ENCODE measurements at places on chromosomes 11 and 22. TPM values are rescaled to one million over a fixed set of nuclear protein-coding genes. Genes with fewer than 3 reads are reported as not detected.
A peak's percentile ranks its signal among the peaks of the same experiment; 100 is the strongest.

Gene TMEM86A
- total RNA-seq, result 2.5 TPM

Gene CCDC87
- total RNA-seq, result 0.83 TPM

Gene THYN1
- 59.6 TPM for total RNA-seq

Gene FJX1
- 2.1 TPM for total RNA-seq

Gene TCN1
- 0.66 TPM for total RNA-seq

Gene SLC25A45
- 11.3 TPM for total RNA-seq

GRCh38 chr11:117535201-117535849 is 207.7 kb downstream of the CEP164 start:
- DNase-seq, result peak; percentile 94

DNA sequence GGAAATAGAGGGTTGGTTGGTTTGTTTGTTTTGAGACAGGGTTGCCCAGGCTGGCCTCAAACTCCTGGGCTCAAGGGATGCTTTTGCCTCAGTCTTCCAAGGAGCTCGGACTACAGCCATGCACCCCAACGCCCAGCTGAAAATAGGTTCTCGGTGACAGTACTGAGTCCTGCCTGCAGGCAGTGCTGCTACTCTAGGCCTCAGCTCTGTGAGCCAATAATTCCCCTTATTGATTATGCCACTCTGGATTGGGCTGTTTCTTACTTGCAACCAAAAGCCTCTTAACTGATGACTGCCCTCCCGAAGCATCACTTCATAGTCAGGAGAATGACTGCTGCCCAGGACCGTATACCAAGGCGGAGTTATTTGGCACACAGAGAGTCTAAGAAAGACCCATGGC is 1.2 kb upstream of the C11orf16 start:
- no peak for DNase-seq

GRCh38 chr11:870418-870817 is 27.8 kb downstream of the TSPAN4 start:
- no peak for DNase-seq

DNA sequence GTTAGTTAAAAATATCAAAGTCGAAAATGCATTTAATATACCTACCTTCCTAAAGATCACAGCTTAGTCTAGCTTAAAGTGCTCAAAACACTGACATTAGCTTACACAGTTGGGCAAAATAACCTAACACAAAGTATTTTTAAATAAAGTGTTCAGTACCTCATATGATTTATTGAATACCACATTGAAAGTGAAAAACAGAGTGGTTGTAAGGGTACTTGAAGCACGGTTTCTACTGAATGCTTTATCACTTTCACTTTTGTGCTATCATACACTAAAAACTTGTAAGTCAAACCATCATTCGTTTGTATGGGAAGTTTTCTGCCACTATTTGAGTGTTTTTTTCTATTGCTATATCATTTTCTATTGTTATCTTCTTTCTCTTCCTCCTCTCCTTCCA is 36.6 kb downstream of the ZBTB44 start:
- no peak for DNase-seq

- DNase-seq, result peak; percentile 29
Observed at GRCh38 chr11:126053415-126054286, 9.0 kb downstream of the CDON start.

DNA sequence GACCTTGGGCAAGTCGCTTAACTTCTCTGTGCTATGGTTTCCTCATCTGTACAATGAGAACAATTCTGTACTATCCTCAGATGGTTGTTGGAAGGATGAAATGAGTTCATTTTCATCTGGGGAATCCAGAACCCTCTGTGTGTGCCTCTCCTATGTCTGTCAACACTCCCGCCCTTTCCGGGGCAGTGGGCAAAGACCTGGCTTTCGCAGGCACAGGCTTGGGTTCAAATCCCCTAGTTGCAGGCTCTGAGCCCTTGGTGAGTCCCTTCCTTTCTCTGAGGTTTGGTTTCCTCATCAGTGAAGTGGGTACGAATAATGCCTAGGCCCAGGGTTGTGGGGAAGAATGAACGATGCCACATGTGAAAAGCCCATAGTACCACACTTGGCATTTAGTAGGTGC is 6.0 kb downstream of the PNPLA5 start:
- DNase-seq, result no peak

DNA sequence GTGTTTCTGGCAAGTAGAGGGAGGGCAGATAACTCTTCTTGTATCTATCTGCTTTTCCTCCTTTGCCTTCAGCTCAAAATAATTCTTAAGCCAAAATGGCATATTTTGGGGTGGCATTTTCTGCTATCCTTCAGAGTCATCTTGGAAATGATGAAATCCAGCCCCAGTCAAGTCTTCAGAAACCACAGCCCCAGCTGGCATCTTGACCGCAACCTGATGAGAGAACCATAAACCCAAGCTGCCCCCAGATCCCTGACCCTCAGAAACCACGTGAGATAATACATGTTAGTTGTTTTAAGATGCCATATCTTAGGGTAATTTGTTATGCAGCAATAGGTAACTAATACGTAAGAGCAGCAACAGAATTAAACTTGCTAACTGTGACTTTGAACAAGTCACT is 15.1 kb upstream of the PAMR1 start:
- no peak for DNase-seq

DNA sequence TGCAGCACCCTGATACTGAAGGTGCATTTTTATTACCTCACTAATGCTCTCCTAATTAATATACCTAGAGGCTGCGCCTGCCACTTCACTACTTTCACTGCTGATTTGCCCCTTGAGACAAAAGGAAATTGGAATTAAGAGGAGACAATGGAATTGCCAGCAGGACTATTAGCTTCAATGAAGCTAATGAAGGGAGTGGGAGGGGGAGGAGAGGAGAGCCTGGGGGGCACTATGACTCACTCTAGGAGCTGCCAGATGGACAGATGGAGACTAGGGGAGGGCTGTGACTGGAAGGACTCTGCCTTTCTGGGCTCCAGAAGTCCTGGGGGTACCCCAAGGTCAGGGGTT is 102.8 kb upstream of the DRD2 start:
- peak; percentile 83 for DNase-seq

DNA sequence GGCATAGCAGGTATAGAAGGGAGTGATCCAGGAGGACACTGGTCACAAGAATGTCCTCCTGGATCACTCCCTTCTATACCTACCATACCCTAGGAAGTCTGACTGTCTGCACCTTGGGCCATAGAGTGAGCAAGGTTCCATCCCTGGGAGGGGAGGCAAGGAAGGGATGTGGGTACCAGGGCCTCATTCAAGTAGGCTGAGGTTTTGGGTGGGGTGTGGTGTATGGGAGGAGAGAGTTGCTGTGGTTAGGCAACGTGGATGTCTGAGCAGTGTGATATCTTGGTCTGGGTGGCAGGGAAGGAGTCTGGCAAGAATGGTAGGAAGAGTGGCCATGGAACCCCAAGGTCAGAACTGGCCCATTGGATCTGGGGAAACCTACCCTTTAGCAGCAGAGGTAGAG is 13.2 kb downstream of the PPFIBP2 start:
- no peak for DNase-seq

GRCh38 chr11:13415201-13415600 is 47.8 kb downstream of the BTBD10 start:
- DNase-seq, result no peak

DNA sequence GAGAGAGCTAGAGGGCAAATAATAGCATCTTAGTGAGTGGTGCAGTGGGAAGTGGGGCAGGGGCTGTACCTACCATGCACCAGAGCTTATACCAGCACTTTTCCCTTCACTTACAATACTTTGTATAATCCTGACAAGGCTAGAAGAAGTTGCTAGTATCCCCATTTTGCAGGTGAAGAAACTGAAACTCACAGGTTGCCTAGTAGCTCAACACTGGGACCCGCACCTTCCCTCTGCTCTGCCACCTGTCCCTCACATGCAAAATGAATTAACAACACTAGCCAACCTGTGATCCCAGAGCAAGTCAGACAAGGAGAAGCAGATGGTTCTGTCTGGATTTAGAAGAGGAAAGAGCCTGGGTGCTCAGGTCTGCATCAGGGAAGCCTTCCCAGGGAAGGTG is 510.4 kb downstream of the BUD13 start:
- DNase-seq, result no peak

DNA sequence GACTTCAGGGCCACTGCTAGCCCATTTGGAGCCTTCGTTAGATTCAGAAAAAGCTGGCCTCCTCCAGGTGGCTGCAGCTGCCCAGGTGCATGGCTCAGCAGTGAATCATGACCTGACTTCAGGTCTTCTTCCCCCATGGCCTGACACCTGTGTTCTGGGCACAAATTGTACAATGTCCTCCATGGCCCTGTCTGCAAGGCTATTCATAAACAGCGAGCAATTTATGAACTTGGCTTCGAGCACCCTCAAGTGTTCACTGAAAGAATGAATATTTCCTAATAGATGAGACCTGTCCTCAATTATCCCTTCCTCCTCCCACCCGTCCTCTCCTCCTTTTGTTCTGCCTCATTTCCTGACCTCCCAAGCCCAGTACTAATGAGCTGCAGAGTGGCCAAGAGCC is 12.2 kb upstream of the VPS37C start:
- no peak for DNase-seq

DNA sequence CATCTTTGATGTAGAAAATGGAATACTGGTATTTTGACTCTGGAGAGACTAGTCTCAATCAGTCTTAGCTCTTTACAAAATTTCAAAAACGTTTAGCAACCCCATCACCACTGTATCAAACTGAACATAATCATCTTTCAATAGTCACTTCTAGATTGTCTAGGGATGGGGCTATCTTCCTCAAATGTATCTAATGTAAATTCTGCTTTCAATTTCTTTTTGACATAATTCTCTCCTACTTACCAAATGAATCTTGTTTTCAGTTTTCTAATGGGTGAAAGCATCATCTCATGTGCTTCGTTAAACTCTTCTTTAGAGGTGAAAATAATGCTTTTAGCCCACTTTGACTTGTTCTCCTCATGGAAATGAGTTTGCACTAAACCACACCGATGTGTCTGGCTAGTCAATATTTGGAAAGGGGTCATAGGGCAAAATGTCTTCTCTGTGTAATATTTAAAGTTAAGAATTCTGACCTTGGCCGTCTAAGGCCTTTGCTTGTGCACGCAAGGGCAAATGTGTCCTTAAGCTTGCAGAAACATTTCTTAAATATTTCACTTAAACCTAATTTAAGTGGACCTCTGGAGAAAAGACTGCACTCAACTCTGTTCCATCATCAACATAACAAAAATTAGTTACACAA is 5.2 kb downstream of the SIK3 start:
- DNase-seq, result no peak
